CD4-positive, alpha-beta T cell treated with Interleukin-15 for 4 hours (primary cell): ENCODE measurements at places on chromosomes 2 and 18.

GRCh38 chr2:13584020-13584419 is 867.3 kb downstream of the TRIB2 start:
- DNase-seq, result no peak

GRCh38 chr2:48940606-48941005 is 185.1 kb upstream of the LHCGR start:
- DNase-seq, result no peak

DNA sequence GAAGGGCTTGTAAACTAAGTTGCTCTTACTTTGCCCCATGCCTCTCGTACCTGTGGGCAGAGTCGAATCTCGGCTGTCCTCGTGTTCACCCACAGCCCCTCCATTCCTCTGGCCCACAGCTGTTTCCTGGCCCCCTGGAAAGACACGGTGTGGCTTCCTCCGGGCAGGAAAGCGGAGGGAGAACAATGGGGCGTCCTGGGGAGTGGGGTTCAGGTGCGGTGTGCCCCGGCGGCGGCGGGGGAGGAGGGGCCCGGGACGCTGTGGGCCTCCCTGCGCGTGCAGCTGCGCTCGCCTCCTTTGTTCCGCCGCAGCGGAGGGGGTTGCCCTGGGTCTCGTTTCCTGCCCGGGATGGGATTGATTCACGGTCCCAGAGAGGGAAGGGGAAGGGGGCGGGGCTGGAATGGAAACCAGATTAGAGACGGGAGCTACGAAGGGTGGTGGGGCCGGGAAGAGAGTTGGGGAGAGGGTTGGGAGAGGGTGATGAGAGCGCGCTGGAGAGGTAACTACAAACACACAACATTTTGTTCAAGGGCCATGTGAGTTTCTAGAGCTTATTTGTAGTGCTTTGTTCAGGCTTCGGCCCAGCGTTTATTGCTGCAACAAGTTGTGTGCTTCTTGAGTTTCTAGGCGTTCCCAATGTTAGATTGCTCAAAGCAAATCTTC is 796 bp downstream of the MYO1B start:
- no peak for DNase-seq

GRCh38 chr2:186887107-186888090 is 38.4 kb upstream of the ZSWIM2 start:
- no peak for DNase-seq
